ENCODE measurements at places on chromosomes 11 and 22.
A peak's percentile ranks its signal among the peaks of the same experiment; 100 is the strongest.

GRCh38 chr11:87463486-87464102, 425.9 kb downstream of the TMEM135 start:
- peak; percentile 64 for DNase-seq

- no peak for DNase-seq
Observed at GRCh38 chr11:65952052-65952521, 6.8 kb downstream of the TSGA10IP start.

GRCh38 chr22:29146091-29146560, 59.6 kb upstream of the EMID1 start:
- no peak for DNase-seq

GRCh38 chr11:12144330-12145174, 34.2 kb downstream of the MICAL2 start:
- no peak for DNase-seq

- DNase-seq: no peak
Observed at GRCh38 chr22:39524753-39525657, 4.6 kb downstream of the ATF4 start.

DNA sequence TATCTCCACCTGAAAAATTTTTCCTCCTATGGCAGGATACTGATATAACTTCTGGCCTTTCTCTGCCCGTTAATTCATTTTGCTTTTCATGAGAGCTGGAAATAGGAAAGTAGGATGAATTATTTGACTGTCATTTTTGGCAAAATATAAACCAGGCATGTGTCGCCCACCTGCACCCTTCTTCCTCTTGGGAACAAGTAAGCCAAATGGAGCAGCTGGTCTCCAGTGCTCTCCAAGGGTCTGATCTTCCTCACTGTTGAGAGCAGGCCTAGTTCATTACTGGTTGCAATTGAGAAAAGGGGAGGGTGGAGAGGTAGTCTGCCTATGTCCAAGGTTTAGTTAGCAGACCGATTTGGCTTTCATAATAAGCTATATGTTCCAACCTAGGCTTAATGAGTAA, 582.2 kb downstream of the DLG2 start:
- DNase-seq: no peak

- DNase-seq: no peak
Observed at GRCh38 chr11:14288189-14288935, 70.6 kb downstream of the RRAS2 start.

- no peak for DNase-seq
Observed at GRCh38 chr22:26339755-26340154, 89.3 kb upstream of the ASPHD2 start.

DNA sequence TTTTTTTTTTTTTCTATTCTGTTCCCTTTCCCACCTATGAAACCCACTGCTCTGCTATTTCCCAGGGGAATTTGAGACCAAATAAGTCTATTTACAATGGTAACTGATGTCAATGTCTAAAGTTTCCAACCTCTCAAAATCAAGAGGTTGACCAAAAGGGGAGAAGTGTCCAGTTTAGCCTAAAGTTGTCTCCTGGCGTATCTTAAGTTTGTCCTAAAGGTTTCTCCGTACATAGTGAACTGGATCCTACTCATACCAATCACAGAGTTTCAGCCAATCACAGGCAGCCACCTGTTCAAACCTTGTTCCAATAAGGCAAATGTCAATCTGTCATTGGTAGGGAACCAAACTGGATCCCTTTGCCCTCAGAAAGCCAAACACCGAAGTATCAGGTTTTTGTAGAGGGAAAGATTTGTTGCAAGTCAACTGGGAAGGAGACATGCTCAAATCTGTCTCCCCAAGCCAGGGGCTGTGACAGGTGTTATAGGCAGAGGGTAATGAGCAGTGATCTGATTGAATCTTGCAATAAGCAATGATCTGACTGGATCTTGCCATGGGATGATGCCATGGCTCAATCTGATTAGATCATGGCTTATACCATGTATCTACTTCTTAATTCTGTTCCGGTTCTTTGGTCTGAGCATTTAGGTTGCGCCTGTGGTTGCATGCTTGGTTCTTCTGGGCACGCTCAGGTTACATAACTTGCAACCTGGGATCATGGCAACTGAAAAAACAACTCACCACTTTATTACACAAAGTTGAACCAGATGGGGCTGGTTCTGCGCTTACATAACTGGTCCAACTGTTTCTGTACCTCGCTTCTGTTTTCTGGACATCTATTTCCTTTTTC, 1.1 kb upstream of the VPS37C start:
- no peak for DNase-seq

DNA sequence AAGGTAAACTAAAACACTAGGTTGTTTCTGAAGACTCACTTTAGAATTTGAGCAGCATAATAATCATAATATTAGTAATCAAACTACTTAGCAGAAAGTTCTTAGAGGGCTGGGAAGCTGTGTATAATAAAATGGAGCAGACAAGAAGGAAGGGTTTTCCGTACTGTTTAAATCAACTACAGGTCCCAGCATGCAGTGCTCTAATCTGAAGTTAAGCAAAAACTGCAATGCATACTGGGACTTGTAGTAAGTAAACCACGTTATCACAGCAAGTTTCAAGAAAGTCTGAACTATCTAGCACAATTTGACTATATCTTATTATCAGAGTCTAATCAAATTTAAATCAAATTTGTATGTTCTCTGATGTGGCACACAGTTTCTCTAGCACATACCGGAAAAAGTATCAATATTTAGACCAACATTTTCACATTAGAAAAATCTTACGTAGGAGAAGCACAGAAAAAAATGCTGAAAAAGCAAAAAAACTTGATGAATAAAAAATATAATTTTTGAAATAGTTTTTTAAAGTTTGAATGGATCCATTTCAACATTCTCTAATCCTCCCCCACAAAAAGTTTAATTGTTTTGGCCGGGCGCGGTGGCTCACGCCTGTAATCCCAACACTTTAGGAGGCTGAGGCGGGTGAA, 8.2 kb downstream of the PHF21A start:
- peak; percentile 63 for DNase-seq

DNA sequence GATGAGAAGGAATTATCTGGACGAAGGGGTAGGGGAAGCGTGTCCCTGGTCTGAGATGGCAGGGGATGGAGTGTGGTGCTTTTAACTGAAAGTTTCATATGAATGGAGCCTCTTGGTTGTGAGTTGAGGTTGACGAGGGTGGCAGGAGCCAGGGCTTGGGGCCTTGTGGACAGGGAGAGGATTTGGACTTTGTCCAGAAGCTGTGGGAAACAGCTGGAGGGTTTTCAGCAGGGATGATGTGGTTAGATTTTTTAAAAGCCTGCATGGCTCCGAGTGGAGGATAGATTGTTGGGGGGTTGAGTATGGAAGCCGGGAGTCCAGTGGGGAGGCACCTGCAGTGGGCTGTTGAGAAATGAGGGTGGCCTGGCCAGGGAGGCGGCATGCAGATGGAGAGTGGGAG, 24.8 kb downstream of the MYO7A start:
- no peak for DNase-seq

DNA sequence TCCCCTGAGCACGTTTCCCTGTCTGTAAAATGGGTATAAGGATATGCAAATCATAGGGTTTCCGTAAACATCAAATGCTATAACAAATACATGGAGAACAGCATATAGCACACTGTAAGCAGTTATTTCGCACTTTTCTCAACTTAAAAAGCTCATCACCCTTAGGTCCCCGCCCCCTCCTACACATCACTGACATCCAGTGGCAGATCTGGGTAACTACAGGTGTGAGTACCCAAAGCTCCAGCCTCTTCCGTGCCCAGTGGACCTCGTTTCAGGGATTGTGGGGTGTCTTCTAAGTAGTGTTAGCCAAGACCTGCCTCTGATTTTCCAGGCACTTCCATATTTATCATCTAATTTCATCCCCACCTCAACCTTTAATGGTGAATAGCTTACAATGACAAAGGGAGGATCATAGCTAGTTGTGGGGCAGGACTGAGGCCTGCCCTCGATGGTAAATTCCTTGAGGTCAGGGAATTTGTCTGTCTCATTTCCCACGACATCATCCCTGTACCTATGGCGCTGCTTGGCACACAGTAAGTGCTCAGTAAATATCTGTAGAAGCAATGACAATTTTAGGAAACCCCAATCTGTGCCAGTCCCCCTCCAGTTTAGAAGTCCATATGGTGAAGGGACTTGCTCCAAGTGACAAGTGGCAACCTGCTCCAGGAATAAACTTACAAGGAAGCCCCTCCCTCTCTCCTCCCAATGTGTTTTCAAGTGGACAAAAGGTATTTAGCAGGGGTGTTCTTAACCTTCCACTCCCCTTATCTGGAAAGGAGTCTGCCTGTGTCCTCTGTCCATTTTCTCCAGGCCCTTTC, 340.5 kb downstream of the TENM4 start:
- DNase-seq: no peak

DNA sequence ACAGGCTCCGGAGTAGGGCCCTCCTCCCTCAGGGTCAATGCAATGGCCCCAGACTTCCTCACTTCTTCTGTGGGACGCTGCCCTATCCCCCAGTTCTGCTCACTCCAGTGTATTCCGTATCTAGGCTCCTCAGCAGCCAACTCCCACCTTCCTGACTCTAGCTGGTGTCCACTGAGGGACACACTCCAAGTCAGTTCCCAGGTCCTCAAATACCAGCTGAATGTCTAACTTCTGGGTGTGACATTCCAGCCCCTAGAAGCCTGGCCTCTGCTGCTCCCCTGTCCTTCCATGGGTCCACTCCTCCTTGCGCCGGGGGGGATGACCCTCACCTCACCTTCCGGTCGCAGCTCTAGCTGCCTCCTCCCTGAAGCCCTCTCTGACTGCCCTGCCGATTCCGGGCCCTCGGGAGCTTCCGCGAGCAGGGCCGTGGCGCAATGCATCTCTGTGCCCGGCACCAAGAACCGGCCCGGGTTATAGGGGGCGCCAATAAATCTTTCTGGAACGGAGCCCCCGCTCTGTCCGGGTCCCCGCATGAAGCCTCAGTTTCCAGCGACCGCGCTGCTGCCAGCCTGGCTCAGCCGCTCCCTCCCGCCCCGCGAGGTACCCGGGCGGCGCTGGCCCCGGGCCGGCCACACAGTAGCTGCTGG, 15.4 kb downstream of the BAD start:
- no peak for DNase-seq

DNA sequence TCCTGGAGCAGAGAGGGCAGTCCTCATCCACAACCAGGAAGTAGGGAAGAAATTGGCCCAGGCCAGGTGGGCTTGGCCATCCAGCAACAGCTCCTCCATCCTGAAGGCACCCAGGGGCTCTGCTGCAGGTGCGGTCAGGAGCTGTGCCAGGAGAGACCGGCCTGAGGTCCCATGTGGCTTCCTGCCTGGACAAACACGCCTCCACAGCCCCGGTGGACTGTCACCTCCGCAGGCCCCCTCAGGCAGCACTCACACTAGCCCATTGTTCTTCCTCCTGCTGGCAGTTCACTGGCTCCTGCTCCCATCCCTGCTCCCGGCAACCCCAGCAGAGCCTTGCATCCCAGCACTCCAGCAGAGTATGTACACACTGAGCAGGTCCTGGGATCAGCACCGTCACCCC, 16.0 kb upstream of the POU2AF1 start:
- DNase-seq: no peak

DNA sequence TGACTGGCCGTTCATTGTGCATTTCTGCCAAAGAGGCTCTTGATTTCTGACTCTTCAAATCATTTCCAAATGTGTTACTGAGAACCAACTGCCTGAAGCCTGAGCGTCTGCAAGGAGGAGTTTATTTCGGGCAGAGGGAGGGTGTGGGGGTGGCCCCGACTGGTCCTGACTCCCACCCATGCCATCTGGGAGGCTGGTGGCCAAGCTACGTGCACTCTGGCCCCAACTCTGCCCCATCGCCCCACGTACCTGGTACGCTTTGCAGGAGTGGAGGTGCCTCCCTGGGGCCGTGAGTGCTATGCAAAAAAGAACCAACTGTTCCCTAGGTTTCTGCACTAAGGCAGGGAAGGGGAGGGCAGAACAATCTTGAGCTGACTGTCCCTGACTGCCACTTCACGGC, 846.8 kb downstream of the BRD1 start:
- no peak for DNase-seq

GRCh38 chr11:75334402-75334891, 17.0 kb downstream of the ARRB1 start:
- DNase-seq: no peak

- DNase-seq: no peak
Observed at GRCh38 chr11:78350091-78350645, 67.5 kb downstream of the GAB2 start.

- no peak for DNase-seq
Observed at GRCh38 chr11:86693518-86693917, 21.1 kb upstream of the ME3 start.

DNA sequence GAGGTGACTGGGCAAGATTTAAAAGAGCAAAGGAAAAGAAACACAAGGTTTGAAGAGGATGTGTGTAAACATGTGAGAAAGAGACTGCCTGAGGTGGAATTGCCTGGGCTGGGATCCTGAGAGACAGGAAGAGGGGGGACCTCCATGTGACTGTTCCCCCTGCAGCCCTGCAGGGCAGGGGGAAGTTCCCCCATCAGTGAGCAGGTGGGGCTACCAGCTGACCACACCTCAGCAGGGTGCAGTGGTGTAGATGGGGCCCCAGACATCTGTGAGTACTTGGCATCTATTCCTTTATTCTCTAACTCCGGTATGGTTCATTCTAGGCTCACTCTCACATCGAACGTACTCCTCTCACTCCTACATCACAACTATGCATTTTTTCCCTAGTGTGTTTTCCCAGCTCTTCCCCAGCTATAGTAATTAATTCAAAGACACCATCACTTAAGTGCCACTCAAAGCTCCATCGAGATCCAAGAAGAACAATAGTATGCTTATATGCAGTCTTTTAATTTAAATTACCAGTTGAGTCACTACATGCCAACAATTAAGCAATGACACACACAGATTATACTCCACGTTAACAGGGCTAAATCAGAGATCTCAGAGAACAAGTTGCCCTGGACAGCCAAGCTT, 42.7 kb downstream of the LGR4 start:
- no peak for DNase-seq

DNA sequence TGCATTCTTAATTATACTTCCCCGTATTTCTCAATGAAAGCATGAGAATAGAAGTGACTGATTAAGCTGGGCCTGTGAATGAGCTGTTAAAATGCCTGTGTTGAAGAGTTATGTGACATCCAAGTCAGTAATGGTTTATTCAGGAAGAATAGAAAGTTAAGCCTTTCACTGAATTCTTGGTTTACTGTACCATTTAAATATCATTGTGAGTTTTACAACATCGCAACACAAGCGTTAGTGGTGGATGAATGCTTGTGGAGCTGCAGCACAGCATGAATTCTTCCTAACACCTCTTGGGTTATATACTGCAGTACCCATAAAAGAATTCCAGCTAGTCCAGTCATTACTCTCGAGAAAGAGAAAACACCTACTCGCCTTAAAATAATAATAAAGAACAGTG, 257.8 kb downstream of the JRKL start:
- DNase-seq: no peak

DNA sequence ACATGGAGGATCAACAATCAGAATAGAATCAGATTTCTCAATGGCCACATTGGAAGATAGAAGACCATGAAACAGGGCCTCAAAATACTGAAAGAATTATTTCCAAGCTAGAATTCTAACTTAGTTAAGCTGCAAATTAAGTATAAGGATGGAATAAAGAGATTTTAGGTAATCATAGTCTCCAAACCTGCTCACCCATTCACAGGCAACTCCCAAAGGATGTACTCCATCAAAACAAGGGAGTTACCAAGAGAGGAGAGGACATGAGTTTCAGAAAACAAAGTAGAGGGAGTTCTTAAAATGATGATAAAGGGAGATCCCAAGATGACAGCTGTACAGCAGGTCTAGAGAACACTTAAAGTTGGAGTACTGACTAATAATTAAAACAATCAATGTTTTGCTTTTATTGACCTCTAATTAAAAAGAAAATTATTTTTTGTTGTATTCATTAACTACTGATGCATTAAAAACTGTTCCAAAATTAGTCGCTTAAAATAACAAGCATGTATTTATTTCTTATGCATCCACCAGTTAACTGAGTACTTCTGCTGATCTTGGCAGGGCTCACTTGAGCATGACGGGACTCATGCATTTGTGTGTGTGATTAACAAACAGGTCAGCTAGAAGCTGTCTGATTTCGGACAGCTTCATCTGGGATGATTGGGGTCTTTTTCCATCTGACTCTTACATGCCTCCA, 95.6 kb downstream of the CD44 start:
- DNase-seq: no peak

Measured in NT2/D1 (cell line).